Upper lobe of left lung (tissue), 6 donors: ENCODE measurements at places on chromosomes 11 and 22.

DNA sequence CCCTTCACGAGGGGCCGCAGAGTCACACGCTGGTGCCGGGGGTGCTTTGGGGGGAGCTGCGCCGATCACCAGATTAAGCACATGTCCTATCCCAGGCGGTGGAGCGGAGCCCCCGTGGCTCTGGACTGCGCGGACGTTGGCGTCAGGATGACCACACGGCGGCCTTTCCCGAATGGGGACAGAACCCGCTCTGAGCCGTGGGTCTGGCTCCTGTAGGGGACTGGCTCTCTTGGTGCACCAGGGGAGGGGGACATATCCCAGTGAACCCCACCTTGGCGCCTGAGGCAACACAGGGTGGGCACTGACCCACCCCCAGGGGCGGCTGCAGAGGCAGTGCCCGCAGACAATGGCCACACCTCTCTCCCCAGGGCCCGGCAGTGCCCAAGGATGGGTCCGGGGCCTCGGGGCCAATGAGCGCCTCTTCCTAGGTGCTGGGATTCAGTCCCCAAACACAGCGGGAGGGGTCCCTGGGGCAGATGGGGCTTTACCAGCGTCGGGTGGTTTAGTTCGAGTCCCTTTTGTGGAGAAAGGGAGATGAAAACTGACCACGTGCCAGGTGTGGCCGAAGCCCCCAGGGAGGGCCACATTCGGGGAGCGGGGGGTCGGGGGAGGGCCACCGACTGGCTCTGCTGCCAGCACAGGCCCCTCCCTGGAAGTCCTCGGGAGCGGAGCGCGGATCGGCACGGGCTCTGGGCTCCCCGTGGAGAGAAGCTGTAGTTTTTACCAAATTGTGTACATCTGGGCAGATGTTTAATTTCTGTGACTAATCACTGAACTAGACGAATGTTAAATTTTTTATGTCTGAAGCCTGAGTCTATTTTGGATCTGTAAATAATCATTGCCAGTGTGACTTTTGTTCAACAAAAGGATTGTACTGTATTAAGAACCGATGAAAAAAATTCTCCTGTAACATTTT is 58.9 kb downstream of the GRAMD4 start:
- peak; percentile 75 for DNase-seq

- no peak for DNase-seq
Observed at GRCh38 chr11:104001561-104002056, 34.8 kb upstream of the DDI1 start.

GRCh38 chr11:83140691-83141455 is 16.1 kb upstream of the PCF11 start:
- no peak for DNase-seq

GRCh38 chr11:12893787-12894672 is 115.1 kb upstream of the RASSF10 start:
- peak; percentile 33 for DNase-seq

GRCh38 chr11:79441461-79441875 is 638 bp upstream of the TENM4 start:
- no peak for DNase-seq

GRCh38 chr22:24871611-24872205 is 65.7 kb downstream of the SGSM1 start:
- DNase-seq = no peak

- no peak for DNase-seq
Observed at GRCh38 chr22:40701274-40701673, 22.0 kb downstream of the MCHR1 start.

GRCh38 chr11:121071846-121072450 is 29.1 kb upstream of the TECTA start:
- no peak for DNase-seq
